Kidney (tissue), 22 donors: ENCODE measurements at places on chromosomes 11 and 22. TPM values are rescaled to one million over a fixed set of nuclear protein-coding genes. Genes with fewer than 3 reads are reported as not detected.

The TMPRSS6 gene
- total RNA-seq: 1.4 TPM

The KRTAP5-9 gene
- total RNA-seq: 0.66 TPM

GRCh38 chr11:67584205-67584880, 731 bp downstream of the GSTP1 start:
- peak; percentile 76 for DNase-seq

The FIBIN gene
- 85.4 TPM for total RNA-seq

The NUDT8 gene
- total RNA-seq: 11.9 TPM

- peak; percentile 92 for DNase-seq
Observed at GRCh38 chr11:134026655-134027343, 42.1 kb upstream of the JAM3 start.

The OR56A1 gene
- total RNA-seq: 0.03 TPM

- DNase-seq: no peak
Observed at GRCh38 chr11:33399421-33399820, 142.2 kb downstream of the HIPK3 start.

The SLC22A8 gene
- 0.41 TPM for total RNA-seq

DNA sequence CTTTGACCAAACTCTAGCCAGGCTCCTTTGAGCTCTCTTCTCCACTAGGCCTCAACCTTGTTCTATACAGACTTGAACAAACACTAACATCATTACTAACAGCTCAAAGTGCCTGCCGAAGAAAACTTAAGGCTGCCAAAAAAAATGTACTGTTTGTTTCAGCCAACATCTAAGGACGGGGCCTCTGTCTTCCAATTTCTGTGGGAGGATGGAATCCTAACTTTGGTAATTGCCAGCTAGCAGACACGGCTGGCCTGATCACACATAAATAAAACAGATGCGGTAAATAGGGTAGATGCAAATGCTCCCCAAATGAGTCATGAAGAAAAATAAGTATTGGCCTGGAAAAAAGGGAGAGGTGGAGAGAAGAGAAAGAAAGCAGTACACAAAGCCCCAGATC, 394.3 kb downstream of the TMEM135 start:
- no peak for DNase-seq

- peak; percentile 47 for DNase-seq
Observed at GRCh38 chr11:19605520-19606371, 106.9 kb upstream of the NAV2 start.

The PLAAT3 gene
- total RNA-seq: 88.2 TPM

- DNase-seq: peak; percentile 15
Observed at GRCh38 chr11:122273476-122274191, 157.6 kb upstream of the BLID start.

- DNase-seq: peak; percentile 68
Observed at GRCh38 chr22:49781289-49781782, 46.3 kb downstream of the BRD1 start.

GRCh38 chr11:111815489-111815888, 49.3 kb upstream of the PPP2R1B start:
- no peak for DNase-seq

DNA sequence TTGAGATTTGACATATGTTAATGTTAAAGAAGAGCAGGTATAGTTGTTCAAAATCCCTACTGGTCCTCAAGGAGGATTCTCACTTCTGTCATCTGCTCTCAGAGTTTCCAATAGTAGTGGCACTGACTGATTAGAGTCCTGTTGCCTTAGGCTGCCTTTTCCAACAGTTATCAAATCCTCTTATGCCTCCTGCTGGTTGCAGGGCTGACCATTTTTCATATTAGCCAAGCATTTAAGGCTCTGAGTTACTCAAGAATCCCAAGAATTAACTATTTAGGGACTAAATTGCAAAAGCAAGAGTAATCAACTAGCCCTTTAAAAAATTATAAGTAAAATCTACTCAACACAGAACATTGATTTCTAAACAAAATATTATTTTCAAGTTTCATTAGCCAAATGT, 212.0 kb upstream of the CHORDC1 start:
- DNase-seq: peak; percentile 13

The NDUFC2 gene
- total RNA-seq: 166 TPM

DNA sequence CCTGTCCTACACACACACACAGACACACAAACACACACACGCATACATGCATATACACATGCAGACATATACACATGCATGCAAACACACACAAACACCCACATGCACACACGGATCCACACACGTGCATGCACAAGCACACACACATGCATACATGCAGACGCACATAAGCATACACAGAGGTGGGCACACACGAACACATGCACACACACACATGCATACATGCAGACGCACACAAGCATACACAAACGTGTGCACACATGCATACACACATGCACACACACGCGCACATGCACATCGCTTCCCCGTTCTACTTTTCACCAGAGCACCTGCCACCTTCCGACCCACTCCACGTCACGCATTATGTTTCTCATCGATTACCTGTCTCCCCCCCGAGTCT, 13.2 kb downstream of the PHF21B start:
- DNase-seq: no peak

GRCh38 chr11:78276311-78276710, 87.6 kb downstream of the USP35 start:
- no peak for DNase-seq

DNA sequence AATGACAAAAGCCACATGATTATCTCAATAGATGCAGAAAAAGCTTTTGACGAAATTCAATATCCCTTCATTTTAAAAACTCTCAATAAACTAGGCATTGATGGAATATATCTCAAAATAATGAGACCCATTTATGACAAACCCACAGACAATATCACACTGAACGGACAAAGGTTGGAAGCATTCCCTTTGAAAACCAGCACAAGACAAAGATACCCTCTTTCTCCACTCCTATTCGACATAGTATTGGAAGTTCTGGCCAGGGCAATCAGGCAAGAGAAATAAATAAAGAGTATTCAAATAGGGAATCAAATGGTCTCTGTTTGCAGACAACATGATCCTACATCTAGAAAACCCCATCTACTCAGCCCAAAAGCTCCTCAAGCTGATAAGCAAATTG, 52.0 kb downstream of the CASP12 start:
- no peak for DNase-seq

The FXYD6 gene
- total RNA-seq: 62.7 TPM
